ENCODE measurements at places on chromosomes 13 and 19.
A peak's percentile ranks its signal among the peaks of the same experiment; 100 is the strongest.

- no peak for DNase-seq
These were observed 594 bp downstream of the ZNF146 start for GRCh38 chr19:36215276-36216123.

DNA sequence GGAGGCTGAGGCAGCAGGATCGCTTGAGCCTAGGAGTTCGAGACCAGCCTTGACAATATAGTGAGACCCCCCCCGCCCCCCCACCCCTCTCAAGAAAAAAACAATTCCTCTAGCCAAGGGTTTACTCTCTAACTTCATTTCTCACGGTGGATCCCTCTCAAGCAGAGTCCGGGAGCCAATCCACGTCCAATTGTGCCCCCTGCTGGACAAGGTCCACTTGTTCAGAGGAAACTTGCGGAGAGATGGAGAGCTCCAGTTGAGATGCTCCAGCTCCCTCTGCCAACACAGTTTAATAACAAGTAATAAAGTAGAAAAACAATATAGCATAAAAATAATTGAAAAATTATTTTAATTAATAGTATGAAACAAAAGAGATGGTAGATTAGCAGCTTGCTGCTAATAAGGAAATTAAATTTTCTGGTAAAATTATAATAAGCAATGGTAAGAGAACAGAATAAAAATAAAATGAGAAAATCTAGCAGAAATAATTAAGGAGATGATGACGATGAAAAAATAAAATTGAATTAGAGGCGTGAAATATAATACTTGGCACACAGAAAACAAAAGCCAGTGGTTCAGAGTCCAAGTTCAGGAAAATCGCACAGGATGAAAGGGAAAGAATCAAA is 14.5 kb upstream of the SIGLEC14 start:
- DNase-seq: peak; percentile 76

- DNase-seq: no peak
These were observed 296.5 kb downstream of the MZT1 start for GRCh38 chr13:72430923-72431322.

DNA sequence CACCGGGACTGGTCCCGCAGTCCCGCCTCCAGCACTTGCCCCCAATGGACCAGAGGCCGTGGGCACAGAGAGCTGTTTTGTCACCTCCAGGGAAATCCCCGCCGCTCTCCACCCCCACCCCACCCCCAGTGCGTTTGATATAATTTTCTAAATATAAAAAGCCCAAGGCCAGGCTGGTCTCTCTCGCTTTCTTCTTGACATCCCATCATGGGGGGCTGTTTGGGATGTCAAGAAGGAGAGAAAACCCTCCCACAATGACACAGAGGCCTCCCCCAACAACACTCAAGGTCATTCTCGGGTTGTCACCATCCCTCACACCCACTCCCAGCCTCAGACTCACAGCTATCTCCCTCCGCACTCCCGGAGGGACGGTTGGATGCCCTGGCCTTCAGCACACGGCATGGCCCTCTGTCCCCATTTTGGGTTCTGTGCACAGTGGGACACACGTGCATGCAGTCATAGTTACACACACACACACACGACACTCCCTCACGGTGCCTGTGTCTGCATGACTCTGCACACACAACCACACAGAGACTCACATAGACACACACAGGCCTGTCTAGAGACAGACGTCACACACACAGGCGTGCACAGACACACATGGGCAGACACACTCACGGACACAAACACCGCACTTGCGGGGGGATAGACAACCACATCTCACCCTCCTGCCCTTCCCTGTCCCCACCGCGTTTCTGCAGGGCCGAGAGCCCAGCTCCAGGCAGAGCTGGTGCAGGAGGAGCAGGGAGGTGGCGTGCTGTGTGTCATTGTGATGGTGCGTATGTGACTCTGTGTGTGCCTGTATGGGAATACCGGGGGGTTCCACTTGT is 4.8 kb upstream of the NFIC start:
- no peak for DNase-seq

- no peak for DNase-seq
These were observed 406.2 kb downstream of the LIG4 start for GRCh38 chr13:107809125-107809524.
